NCI-H1436 (cell line): ENCODE measurements at places on chromosomes 16 and 17.

GRCh38 chr16:82658796-82659195 lies 32.0 kb downstream of the CDH13 start:
- DNase-seq, result no peak

GRCh38 chr17:30021708-30022317 lies 80.4 kb downstream of the EFCAB5 start:
- DNase-seq, result peak; percentile 58

DNA sequence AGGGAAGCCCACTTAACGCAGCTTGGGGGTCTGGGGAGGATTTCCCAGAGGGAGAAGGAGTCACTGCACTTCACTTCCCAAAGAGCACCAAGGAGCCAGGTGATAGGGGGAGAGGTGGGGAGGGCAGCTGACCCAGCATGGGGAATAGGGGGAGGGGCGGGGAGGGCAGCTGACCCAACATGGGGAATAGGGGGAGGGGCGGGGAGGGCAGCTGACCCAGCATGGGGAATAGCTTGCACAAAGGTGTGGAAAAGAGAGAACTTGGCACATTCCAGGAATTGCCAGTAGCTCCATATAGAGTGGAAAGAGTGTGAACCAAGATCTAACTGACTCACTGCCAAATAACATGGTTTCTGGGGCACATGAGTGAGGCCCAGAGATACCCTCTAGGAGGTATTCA lies 110.3 kb downstream of the CCT6B start:
- DNase-seq, result no peak

DNA sequence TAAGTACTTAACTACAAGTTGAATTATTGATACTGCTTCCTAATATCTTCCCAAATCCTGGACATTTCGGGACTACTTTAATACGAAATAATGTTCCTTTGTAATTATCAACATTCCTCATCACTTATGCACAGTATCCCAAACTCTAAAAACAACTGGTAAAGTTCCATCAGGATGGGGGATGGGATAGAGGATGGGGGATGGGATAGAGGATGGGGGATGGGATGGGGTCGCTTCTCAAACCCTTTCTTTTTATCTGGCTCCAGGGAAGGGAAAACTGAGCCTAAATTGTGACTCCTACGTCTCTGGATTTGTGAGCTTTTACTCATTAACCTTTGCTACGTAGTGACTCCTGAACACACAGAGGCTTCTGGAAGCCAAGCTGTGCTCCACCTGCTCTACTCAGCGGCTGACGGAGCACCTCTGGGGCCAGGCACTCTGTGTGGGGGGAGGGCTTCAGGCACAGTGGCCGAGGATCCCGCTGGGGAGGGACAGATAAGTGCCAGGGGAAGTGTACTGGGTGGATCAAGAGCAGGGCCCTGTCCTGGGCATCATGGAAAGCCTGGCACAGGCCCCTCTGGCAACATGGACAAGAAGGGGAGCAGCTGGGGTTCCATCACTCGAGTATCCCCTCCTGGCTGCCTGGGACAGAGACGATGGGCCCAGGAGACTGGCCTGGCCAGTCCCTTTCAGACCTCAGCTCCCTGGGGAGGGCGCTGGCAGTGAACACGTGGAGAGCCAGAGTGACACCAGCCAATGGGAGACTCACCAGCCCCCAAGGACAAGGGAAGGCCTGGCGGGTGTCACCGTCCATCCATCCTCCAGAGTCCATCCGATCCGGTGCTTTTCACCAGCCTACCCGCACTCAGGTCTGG lies 56.2 kb downstream of the PGS1 start:
- no peak for DNase-seq

DNA sequence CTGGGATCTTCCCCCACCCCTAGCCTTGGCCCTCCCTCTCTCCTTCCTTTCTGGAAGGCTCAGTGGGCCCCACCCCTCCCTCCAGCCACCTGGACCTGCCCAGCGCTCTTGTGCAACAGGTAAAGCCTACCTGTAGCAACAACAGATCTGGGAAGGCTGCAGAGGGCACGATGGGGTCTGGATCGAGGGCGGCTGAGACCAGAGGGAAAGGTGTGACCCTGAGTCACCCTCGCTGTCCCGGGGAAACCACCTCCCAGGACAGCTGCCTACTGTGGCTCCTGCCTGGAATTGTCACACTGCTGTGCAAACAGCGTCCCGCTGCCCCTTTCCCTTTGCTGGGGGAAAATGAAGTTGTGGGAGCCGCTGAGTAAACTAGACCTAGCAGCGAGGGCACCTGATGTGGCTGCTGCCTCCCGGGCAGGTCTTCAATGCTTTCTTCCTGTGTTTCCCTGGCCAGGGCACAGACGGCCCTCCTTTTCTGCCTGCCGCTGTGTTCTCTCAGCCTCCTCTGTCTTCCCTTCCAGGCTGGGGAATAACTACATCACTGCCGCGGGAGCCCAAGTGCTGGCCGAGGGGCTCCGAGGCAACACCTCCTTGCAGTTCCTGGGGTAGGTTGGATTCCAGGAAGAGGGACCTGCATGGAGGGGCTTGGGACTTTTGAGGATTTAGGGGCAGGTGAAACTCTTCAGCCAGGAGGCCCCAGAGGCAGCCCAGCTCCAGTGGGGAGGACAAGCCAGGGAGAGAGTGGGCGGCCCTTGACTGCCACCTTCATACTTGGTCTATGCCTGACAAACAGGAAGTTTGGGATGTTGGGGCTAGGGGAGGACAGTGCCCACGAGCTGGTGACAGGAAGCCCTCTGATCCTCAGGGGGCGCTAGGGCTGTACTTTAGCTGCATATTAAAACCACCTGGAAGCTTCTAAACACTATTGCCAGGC lies 22.2 kb upstream of the CYLD start:
- no peak for DNase-seq

- no peak for DNase-seq
Observed at GRCh38 chr16:23245268-23245667, 56.8 kb upstream of the SCNN1B start.

GRCh38 chr16:63749276-63749675 lies 1372.6 kb downstream of the CDH11 start:
- DNase-seq, result no peak

DNA sequence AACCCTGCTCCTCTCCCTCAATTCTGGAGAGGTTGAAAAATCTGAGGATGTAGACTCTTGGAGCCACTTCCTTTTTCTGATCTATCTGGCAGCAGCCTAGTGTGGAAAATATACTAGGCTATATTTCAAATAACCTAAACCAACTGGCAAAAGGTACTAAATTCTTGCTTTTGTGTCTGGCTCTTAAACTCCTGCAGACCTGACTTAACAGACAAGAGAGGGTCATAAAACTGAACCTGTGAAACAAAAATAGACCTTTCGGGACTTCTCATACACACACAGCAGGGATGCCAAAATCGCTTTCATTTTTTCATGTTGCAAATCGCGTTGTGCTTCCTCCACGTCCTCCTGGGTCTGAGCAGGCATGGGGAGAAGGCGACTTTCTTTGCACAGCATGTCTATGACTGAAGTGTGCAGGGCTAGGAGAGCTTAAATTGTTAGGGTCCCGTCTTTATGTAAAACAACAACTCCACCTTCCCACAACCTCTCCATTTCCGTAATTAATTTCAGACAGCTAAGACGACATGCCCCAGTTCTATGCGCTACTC lies 520.7 kb upstream of the PSMD7 start:
- no peak for DNase-seq

- DNase-seq, result no peak
Observed at GRCh38 chr16:1146409-1146808, 6.5 kb upstream of the CACNA1H start.

DNA sequence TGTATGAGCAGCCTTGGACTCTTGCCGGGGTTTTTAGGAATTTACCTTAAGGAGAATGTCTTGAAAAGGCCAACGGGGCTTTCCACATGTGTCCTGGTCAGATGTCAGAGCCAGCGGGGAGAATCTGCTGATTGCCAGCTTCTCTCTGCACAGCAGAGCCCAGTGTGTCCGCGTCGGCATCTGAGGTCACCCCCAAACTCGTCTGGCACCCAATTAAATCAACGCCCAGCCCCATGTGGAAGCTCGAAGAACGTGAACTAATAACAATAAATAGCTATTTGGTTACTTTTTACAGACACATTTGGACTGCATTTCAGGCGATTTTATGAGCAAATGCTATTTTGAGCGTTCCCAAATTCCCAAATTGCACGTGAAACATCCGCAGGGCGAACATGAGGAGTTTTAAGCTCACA lies 303.5 kb downstream of the FOXL1 start:
- no peak for DNase-seq

DNA sequence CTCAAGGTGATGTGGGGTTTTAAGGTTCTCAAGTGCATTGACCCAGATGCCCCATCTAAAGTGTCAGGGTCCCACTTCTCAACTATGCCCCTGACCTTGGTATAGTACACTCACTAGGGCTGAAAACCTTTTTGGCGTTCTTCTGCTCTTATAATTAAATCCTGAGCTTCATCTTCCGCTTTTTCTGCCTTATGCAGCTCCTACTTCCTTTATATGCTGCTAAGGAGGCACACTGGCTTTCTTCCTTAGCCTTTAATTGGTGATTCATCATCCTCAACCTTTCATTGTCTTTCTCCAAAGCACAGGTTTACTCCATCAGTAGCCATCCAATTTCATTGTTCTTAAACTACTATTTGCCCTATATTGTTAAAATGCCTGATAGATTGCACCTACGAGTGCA lies 5.3 kb upstream of the NF1 start:
- no peak for DNase-seq

DNA sequence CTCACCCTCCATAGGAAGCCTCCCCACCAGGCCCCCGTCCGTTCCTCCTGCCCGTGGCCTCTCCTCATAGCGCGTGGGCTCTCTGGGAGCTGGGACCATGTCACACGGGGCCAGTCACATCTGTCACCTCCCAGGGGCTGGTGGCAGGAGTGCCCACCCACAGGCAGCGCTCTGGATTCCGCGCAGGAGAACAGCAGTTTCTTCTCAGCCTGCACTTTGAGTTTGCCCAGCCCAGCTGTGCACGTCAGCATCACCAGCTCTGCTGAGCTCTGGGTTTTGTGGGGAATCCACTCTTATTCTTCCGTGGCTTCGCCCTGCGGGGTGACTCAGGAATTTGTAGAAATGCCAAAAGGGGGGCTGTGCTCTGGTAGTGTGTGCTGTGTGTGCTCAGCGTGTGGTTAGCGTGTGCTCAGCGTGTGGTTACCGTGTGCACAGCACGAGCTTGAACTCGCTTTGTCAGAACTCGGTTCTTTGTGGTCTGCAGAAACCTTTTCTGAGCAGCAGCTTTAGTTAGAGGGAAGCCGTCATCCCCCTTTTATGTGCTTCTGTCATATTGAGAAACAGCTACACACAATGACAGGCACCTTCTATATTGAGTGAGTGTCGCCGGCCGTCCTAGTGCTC lies 3.2 kb downstream of the ACSF3 start:
- DNase-seq, result no peak

DNA sequence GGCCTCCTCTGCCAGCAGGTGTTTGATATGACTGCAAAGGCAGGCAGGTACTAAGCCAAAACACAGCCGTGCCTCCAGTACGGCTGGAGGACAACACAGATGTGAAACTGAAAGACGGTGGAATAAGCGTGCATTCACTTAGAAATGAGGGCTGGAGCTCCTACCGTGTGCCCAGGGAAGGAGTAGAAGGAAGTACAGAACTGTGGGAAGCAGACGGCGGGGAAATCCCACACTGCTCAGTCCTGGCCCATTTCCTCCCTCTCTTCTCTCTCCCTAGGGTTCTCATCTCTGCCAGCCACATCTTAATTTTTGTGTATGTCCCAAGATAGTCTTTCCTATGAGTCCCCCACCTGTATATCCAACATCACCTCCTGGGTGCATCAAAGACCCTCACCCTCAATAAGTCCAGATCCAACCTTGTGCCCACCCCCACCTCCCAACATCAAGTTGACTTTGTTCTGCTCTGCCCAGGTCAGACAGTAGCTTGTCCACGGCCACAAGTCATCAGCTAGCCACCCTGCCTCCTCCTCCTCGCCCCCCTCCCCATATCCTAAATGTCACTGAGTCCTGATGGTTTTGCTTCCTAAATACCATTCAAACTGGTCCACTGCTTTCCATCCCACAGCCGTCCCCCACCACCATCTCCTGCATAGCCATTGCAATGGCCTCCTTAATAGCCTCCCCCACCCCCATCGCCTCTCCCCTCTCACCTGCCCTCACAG lies 77.1 kb upstream of the RPL38 start:
- DNase-seq, result no peak

GRCh38 chr17:78196716-78197115 lies 9.6 kb downstream of the AFMID start:
- no peak for DNase-seq

DNA sequence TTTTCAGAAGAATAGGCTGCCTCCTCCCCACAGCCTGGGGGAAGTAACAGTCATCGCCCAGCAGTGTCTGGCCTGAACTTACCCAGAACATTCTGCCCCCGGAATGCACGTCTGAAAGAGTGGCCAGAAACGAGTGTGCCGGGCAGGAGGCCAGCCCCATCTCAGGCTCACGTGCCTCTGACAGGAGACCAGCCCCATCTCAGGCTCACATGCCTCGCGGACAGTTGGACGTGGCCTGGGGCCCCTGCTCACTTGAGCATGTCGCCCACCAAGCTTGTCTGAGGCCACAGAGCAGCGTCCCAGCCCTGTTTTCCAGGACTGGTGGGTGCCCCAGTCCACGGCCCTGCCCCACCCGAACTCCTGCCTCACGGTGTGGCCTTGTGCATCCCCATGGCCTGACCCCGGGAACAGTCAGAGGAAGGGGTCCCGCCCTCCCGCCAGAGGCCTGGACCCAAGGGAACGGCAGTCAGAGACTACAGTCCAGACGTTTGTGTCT lies 16.3 kb upstream of the CDH15 start:
- no peak for DNase-seq
